ENCODE measurements at places on chromosomes 11 and 22.

GRCh38 chr11:926341-926916, 759 bp downstream of the AP2A2 start:
- no peak for DNase-seq

GRCh38 chr11:20864628-20865027, 195.2 kb downstream of the NELL1 start:
- DNase-seq: no peak

GRCh38 chr11:62353841-62354240, 16.6 kb downstream of the ASRGL1 start:
- DNase-seq: no peak

GRCh38 chr11:96621161-96621560, 231.3 kb downstream of the JRKL start:
- no peak for DNase-seq

DNA sequence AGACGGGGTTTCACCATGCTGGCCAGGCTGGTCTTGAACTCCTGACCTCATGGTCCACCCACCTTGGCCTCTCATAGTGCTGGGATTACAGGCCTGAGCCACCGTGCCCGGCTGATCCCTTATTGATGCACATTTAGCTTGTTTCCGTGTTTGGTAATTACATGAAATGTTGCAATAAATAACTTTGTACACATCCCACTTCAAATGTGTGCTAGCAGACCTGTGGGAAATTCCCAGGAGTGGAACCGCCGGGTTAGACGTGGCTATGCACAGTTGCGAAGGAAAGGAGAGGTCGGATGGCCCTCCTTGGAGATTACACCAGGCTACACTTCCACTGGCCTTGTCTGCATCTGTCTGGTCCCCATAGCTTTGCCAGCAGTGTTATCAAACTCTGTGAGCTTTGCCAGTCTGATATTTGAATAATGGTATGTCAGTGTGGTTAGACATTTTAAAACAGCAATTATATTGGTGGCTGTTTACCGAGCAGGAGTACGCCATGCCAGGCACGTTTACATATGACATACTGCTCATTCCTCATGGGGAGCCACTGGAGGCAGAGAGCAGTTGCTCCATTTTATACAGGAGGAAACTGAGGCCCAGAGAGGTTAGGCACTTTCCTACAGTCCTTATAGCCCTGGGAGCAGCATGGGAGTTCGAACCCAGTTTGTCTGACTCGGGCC, 27.2 kb upstream of the SYT7 start:
- DNase-seq: no peak

- DNase-seq: no peak
These were observed 69.4 kb downstream of the BUD13 start for GRCh38 chr11:116703421-116703820.

DNA sequence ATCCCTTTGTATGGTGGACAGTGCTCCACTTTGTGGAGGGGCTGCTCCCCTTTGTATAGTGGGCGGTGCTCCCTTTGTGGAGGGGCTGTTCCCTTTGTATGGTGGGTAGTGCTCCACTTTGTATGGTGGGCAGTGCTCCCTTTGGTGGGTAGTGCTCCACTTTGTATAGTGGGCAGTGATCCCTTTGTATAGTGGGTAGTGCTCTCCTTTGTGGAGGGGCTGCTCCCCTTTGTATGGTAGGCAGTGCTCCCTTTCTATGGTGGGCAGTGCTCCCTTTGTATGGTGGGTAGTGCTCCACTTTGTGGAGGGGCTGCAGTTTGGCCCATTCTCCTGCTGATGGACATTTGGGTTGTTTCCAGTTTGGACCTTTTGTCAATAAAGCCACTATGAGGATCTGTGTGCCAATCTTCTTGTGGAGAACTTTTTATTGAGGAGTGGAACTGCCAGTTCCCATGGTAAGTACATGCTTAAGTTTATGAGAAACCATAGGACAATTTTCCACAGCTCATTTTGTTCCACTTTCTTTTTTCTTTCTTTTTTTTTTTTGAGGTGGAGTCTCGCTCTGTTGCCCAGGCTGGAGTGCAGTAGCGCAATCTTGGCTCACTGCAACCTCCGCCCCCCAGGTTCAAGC, 4.6 kb upstream of the TALDO1 start:
- no peak for DNase-seq

DNA sequence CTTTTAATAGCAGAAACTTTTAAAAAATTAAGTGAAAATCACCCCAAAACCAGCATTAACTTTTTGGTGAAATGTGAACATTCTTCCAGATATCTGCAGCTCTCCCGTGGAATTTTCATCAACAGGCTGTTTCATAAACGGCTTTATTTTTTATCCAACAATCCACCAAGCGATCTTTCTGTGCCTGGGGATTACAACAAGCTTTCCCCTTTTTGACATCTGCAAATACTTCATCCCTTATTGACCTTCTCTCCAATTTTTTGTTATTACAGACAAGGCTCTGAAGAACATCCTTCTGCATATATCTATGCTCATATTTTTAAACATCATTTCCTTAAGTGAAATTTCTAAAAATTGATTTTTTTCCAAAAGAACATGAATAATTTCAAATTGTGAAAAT, 5.8 kb upstream of the SERPINH1 start:
- no peak for DNase-seq

Data from activated CD4-positive, alpha-beta T cell treated with anti-CD3 and anti-CD28 coated beads, Interleukin-10, Interleukin-2, amounts not matched to agents 100 ng/mL and 50 ng/mL, durations not matched to agents 16 hours and 8 hours (primary cell).